ENCODE measurements at places on chromosomes 2 and 18. TPM values are rescaled to one million over a fixed set of nuclear protein-coding genes. Genes with fewer than 3 reads are reported as not detected.
A peak's percentile ranks its signal among the peaks of the same experiment; 100 is the strongest.

DNA sequence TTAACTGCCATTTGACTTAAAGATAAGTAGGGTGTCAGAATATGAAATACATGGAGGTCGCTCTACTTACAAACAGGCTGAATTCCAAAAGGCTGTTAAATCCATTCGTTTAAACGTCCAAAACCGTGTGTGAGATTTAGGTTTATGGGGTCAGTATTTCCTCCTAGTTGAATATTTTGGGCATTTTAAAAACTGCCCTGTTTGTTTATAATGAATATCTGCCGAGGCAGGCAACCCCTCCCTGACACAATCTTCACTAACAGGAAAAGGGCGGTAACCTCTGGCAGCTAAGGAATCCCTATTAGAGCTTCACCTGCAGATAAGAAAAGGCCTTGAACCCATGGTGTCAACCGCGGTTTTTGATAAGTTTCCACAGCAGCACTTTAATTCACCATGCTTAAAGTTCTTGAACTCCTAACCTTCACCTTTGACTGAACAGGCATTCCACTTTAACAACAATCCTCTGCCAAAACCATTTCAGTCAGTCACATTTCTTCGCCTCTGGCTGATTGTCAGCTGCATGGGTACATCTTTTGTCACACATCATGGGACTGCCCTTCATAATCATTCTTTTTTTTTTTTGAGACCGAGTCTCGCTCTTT lies 17.8 kb downstream of the TRAK2 start:
- peaks cover 11% of the 10 kb centered on the region for H3K4me1 ChIP-seq
- H3K36me3 ChIP-seq, result peaks cover 6% of the 10 kb centered on the region
- H3K27me3 ChIP-seq, result no peaks in the 10 kb centered on the region
- H3K4me3 ChIP-seq, result no peak overlapping the region
- peak; percentile 64 for DNase-seq

DNA sequence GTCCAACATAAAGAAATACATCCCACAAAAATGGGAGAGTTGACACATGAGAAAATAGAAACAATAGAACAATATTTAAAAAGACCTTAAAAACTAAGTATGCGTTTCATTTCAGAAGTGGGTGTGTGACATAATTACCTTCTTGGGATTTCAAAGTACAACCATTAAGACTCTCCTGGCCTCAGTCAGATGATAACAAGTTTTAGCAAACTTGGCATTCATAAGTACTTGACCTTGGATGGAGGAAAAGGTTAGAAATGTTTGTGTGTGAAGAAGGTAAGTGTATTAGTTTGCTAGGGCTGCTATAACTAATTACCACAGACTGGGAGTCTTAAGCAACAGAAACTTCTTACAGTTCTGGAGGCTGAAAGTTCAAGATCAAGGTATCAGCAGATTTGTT lies 4.9 kb upstream of the NGEF start:
- H3K4me3 ChIP-seq, result no peak overlapping the region
- peak overlapping the region; percentile 69 for H3K27ac ChIP-seq
- no peaks in the 10 kb centered on the region for H3K27me3 ChIP-seq
- DNase-seq, result peak; percentile 92
- peaks cover 2% of the 10 kb centered on the region for H3K4me1 ChIP-seq
- no peaks in the 10 kb centered on the region for H3K36me3 ChIP-seq

GRCh38 chr2:240336820-240337427 lies 98.5 kb upstream of the GPC1 start:
- H3K36me3 ChIP-seq, result no peaks in the 10 kb centered on the region
- no peaks in the 10 kb centered on the region for H3K4me1 ChIP-seq
- no peaks in the 10 kb centered on the region for H3K27me3 ChIP-seq
- H3K4me3 ChIP-seq, result no peak overlapping the region
- H3K27ac ChIP-seq, result no peak overlapping the region
- no peak for DNase-seq

GRCh38 chr2:178886006-178886405 lies 78.8 kb upstream of the TTN start:
- H3K4me1 ChIP-seq, result no peaks in the 10 kb centered on the region
- H3K4me3 ChIP-seq, result no peak overlapping the region
- H3K36me3 ChIP-seq, result no peaks in the 10 kb centered on the region
- H3K27me3 ChIP-seq, result no peaks in the 10 kb centered on the region
- no peak overlapping the region for H3K27ac ChIP-seq
- no peak for DNase-seq

GRCh38 chr2:112876971-112877361 lies 34.0 kb upstream of the IL37 start:
- no peaks in the 10 kb centered on the region for H3K4me1 ChIP-seq
- no peaks in the 10 kb centered on the region for H3K27me3 ChIP-seq
- H3K4me3 ChIP-seq, result no peak overlapping the region

GRCh38 chr2:176072951-176073904 lies 10.5 kb downstream of the EVX2 start:
- no peaks in the 10 kb centered on the region for H3K36me3 ChIP-seq
- peaks cover 15% of the 10 kb centered on the region for H3K27me3 ChIP-seq
- H3K27ac ChIP-seq, result no peak overlapping the region
- no peak for DNase-seq

DNA sequence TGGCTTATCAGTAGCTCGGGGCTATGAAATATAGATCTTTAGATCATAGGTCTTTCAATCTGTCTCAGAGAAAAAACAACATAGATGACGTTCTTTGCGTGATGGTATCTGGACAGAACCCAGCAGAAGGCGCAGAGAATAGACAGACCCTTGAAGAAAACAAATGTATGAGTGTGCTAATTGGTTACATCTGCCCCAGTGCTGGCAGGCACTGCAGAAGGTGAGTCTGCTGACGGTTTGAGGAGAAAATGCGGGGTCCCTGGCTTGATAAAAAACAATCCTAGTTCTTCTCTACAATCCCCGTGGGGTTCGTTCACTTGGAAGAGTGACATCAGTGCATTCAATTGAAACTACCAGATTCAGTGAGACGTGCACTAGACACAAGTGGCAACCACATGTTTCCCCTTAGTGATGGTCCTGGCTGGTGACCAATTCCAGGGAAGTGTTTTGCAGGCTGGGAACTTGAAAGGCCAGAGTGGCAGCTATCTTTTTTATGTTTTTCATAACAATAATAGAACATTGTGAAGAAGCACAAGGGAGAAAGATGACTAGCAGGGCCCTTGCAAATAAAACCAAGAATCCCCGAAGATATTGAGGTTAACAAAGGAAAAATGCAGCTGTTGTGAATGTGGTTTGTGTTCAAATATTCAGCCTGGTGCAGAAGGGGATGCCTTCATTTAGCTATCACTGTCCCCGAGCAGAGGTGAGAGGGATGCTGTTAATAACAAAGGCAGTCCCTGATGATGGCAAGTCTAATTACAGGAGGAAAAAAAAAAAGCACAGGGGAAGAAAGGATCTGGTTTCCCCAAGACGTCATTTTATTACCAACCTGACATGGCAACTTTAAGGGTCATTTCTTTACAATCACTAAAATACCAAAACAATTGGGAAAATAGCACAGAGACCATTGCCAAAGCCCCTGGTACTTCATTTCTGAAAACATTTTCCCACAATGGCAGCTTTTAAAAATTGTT lies 337.6 kb upstream of the FIGN start:
- H3K27me3 ChIP-seq, result no peaks in the 10 kb centered on the region
- H3K4me1 ChIP-seq, result no peaks in the 10 kb centered on the region
- no peaks in the 10 kb centered on the region for H3K36me3 ChIP-seq
- no peak overlapping the region for H3K4me3 ChIP-seq

DNA sequence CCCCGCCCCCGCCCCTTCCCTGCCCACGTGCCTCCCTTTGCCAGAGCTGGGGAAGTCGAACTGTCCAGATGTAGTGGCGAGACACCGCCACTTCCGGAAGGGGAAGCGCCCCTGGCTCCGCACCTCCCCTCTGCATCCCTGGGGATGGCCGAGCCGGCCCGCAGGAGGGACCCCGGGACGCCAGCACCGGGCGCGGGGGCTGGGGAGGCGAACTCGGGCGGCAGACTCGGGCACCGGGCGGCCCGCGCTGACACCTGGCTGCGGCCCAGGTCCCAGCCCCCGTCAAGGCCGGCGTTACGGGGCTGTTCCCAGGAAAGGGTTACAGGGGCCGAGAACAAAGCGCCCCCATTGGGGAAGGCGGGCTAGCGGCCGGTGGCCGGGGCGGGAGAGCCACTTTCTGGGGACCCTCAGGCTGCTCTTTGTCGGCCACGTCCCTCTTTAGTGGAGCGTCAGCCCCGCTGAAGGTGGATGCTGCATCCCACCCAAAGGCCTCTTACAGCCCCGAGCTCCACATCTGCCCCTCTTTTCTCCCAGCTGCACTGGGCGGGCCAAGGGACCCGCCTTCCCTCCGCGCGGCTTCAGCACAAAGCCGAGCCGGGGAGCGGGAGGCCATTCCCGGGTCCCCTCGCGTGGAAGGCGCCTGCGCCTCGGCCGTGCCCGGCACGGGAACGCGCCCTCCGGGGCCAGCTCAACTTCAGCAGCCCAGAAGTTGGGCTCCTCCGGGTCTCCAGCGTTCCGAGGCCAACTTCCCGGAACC lies 1.3 kb downstream of the SDC1 start:
- H3K36me3 ChIP-seq, result peaks cover 31% of the 10 kb centered on the region
- H3K4me1 ChIP-seq, result peaks cover 37% of the 10 kb centered on the region
- no peak for DNase-seq
- peak overlapping the region; percentile 65 for H3K4me3 ChIP-seq
- H3K27ac ChIP-seq, result peak overlapping the region; percentile 97
- H3K27me3 ChIP-seq, result no peaks in the 10 kb centered on the region

The PLGLB1 gene
- 4.0 TPM for polyA plus RNA-seq

The GPR75 gene
- polyA plus RNA-seq, result 0.27 TPM

The AKAIN1 gene
- polyA plus RNA-seq, result 0.13 TPM

The SEPTIN2 gene
- polyA plus RNA-seq, result 311 TPM
